Type B pancreatic cell (in vitro differentiated cells): ENCODE measurements at places on chromosomes 12 and 14.

- DNase-seq, result no peak
Observed at GRCh38 chr12:109160433-109160832, 44.0 kb downstream of the ACACB start.

GRCh38 chr14:57051633-57052032 is 217.1 kb downstream of the EXOC5 start:
- no peak for DNase-seq

DNA sequence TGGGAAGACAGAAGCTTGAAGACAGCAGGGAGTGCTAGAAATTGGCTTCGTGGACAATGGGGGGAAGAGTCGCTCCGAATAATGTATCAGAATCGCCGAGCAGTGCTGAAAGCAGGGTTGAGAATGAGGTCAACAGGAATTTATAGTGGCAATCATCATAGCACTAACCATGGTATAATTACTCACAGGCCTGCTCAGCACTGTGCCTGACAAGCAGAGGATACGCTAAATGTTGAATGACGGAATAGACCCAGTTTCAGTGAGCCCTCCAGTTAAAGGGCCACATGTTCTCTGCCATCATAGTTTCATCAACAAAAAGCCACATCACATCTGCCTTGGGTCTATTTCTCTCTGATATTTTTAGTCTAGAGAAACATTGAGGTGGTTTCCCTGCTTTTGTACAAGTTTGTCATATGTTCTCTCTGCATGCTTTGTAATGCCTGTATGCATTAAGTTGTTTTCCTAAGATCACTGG is 130.3 kb upstream of the EGLN3 start:
- DNase-seq, result no peak

DNA sequence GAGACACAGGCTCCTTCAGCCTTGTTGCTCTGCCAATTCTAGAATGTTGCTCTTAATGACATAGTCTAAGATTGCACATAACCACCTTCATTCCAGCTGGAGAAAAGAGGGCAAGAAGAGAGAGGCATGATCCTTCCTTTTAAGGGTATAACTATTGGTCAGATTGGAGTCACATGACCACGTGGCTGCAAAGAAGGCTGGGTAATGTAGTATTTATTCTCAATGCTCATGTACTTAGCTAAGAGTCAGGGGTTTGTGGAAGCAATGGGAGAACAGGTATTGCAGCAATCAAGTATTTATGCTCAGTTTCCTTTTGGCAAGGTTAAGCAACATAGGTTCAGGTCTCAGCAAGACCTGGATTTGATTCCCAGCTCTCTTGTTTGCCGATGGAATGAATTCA is 298.8 kb upstream of the TBX3 start:
- no peak for DNase-seq

GRCh38 chr12:49519574-49519936 is 19.3 kb upstream of the KCNH3 start:
- no peak for DNase-seq

GRCh38 chr12:56061982-56062381 is 18.0 kb upstream of the ERBB3 start:
- no peak for DNase-seq

- DNase-seq, result no peak
Observed at GRCh38 chr12:107684029-107684795, 1.4 kb upstream of the PWP1 start.

- no peak for DNase-seq
Observed at GRCh38 chr12:105393587-105393986, 63.1 kb downstream of the C12orf75 start.

- DNase-seq, result no peak
Observed at GRCh38 chr12:124663771-124664366, 96.5 kb upstream of the NCOR2 start.

- DNase-seq, result no peak
Observed at GRCh38 chr12:9632766-9633165, 25.1 kb upstream of the KLRB1 start.

GRCh38 chr14:30587141-30587540 is 28.2 kb downstream of the G2E3 start:
- DNase-seq, result no peak

DNA sequence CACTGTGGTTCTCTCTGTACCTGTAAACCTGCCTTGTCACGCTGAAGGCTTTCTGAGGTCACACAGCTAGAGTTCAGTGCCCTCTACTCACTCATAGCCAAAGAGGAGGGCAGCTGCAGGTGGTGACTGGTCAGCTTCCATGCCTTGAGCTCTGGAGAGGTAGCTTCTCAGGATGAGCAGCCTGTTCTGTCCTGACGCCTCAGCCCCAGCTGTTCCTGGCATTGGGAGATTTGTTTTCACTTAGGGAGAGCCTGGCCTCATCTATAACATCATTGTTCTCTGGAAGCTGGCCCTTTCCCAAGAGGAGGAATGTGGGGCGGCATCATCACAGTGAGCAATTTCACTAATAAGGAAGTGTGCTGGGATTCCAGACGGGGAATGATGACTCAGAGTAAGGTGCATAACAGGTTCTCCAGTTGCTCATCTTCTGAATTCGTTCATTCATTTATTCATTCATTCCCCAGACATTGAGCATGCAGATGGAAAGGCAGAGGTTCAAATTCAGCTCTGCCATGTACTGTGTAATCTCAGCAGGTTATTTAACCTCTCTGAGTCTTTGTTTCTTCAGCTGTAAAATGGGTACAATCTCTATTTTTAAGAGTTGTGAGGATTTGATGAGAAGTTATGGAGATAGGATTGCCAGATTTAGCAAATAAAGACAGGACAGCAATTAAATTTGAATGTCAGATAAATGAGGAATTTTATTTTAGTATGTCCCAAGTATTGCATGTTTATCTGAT is 255.8 kb upstream of the CRY1 start:
- no peak for DNase-seq

DNA sequence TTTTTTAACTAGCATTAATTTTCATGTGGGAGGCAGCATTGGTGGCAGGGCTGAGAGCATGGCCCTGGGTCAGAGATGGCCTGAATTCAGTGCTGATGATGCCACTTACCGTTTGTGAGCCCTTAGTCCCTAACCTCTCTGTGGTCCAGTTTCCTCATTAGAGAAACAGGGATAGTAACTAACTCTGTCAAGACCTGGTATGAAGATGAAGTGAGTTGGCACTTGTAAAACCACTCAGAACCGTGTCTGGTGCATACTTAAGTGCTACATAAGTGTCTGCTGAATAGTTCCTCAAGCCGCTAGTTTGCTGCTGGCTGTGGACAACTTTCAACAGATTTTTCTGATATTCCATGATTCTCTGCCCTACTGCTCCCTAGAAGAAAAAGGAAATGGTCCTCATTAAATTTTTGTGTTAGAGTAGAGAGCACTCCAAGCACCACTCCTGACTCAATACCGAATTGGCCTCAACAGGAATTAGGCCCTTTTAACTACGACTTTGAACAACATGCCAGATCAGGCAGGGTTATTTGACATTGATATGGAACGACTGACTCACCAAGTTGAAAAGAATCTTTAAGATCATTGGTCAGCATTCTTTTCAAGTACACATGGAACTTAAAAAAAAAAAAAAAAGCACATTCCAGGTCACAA is 250.2 kb downstream of the ANO2 start:
- DNase-seq, result no peak

GRCh38 chr12:87995581-87996178 is 33.5 kb downstream of the C12orf50 start:
- DNase-seq, result no peak

DNA sequence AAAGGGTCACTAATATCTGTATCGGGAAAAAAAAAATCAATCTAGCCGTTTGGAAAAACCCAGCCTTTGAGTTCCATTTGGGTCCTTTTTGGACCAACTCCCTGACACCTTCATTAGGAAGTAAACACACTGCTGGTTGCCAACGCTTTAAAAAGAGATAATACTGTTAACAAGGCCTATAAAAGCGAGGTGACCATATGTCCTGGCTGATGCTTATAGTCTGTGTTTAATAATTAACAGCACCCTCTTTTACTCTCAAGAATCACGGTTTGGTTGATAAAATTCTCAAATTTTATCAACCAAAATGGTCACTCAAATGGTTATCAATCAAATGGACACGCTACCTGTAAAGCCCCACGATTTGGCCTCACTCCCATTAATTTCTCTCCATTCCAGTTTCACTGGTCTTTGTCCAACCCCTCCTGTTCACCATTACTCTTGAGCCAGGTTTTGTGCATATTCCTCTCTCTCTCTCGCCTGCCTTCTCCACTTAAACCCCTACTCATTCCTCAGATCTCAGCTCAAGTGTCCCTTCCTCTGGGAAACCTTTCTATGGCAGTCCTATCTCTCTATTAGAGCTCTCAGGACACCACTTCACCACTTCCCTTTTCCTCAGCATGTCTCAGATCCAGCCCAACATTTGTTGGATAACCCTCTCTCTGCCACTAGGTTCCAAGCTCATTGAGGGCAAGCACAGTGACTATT is 9.5 kb downstream of the BTG1 start:
- no peak for DNase-seq

DNA sequence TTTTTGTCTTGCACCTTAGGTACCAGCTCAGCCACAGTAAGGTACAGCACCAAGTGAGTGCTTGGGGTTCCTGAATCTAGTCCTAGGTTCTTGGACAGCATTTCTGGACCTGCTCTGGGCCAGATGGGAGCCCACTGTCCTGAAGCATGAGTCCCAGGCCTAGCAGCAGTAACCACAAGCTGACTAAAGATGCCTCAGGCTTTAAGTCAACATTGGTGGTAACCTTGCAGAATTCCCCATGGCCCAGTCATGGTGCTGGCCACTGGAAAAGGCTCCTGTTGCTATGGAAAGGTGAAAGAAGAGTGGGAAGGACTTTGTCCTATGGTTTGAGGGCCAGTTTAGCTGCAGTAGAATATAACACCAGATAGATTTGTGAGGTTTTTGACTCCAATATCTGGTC is 86.9 kb upstream of the CLEC14A start:
- DNase-seq, result no peak

GRCh38 chr14:21860172-21860571 is 186.6 kb upstream of the OR4E1 start:
- no peak for DNase-seq

DNA sequence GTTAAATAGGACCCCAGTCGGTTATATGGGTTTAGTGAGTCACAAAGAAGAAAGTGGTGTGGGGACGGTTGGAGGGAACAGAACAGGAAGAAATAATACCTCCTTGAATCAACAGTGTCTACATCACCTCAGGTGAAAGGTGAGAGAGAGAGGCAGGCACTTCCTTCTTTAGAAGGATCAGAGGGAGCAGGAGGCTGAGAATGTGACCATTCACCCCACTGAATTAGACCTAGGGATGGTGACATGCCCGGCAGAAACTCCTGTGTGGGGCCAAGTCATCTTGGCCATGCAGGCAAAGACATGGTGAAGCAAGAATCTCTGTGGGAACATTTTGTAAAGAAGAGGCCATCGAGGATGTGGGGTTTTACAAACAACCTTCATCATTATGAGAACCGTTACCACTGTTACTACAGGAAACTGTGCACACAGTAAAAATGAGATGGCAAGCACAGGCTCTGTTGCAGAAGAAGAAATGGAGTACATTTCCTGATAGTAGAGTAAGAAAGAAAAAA is 1196.9 kb downstream of the VRK1 start:
- no peak for DNase-seq

DNA sequence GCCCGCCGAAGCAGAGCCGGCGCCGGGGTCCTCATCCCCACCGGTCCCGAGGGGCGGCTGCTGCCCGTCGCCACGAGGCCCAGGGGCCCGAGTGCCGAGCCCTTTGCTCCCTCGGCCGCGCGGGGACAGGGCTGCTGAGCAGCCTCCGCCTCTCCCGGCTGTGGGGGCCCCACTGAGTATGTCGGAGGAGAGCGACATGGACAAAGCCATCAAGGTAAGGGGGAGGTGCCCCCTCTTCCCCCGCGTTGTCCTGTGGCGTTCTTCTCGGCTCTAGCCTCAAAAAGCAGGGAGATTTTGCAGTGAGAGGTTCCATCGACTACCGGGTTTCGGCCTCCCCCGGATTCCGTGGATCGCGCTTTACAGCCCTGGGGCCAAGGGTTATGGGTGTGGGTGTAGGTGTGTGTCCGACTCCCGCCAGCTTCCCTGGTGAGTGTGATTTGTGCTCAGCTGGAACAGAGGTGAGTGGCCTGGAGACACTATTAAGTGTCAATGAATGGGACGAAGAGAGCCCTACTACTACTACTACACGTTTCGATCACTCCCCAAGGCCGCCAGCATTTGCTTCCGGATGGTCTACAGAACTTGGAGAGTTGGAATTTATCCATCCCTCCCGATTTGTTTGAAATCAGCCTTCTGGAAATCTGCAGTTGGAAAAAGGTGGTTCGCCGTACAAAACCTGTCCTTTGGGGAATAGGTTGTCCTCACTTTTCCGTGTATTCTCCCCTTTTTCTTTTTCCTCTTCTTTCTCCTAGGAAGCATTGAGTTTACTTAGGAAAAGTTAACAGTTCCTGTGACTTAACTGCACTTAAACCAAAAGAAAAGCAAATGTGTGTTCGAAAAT is 748 bp downstream of the MAPKAPK5 start:
- DNase-seq, result no peak

DNA sequence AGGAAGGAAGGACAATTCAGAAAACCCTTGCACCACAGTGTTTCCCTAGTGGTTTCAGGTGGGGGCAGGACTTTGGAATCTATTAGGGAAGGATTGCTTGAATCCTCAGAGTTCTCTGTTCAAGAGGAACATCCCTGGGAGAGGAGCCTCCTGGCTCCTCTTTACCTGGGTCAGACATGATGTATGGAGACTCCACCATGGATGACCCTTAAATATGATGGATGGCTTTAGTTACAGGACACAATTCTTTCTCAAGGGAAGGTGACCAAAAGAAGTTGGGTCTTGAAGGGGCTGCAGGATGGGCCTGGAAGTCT is 396.6 kb downstream of the NRXN3 start:
- no peak for DNase-seq

- DNase-seq, result no peak
Observed at GRCh38 chr14:99047441-99048031, 224.5 kb downstream of the BCL11B start.

DNA sequence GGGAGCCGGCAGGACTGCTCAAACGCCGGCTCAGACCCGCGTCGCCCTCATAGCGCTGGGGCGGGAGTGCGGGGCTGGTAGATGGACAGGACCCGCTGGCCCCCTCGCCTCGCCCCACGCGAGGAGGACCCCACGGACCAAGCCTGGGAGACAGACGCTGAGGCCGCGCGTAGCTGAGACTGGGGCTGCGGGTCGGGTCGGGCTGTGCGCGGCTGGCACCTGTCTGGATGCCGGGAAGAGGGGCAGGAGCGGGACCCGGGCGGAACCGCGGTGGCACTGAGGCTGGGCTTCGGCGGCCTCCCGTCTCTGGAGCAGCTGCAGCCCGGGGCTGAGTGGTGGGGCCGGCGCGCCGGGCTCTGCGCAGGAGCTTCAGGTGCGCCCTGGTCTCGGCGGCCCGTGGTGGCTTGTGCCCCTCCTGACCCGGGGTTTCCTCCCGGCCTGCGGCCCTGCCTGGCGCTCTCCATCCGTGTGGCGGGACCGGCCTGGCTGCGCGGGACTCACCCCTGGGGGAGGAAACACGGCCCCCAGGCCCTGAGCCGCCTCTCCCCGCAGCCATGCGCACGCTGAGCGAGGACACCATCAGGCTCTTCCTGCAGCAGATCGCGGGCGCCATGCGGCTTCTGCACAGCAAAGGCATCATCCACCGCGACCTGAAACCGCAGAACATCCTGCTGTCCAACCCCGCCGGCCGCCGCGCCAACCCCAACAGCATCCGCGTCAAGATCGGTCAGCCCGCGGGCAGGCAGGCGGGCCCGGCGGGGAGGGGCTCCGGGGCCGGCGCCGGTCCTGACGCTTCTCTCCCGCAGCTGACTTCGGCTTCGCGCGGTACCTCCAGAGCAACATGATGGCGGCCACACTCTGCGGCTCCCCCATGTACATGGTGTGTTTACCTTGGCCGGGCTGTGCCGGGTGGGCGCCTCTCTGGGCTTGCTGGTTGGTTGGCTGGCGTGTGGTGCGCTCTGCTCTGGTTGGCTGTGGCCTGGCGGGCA is 14.0 kb downstream of the ULK1 start:
- peak; percentile 67 for DNase-seq

GRCh38 chr12:118397708-118398440 is 21.5 kb downstream of the SUDS3 start:
- DNase-seq, result no peak
